Left lung (tissue), 14 donors: ENCODE measurements at places on chromosomes 13 and 19. TPM values are rescaled to one million over a fixed set of nuclear protein-coding genes. Genes with fewer than 3 reads are reported as not detected.

- DNase-seq = no peak
Measured at GRCh38 chr19:8221161-8221560, 12.0 kb downstream of the CERS4 start.

- no peak for DNase-seq
Measured at GRCh38 chr13:44726214-44726613, 150.1 kb upstream of the TSC22D1 start.

- DNase-seq = no peak
Measured at GRCh38 chr13:21075379-21076249, 14.2 kb upstream of the LATS2 start.

DNA sequence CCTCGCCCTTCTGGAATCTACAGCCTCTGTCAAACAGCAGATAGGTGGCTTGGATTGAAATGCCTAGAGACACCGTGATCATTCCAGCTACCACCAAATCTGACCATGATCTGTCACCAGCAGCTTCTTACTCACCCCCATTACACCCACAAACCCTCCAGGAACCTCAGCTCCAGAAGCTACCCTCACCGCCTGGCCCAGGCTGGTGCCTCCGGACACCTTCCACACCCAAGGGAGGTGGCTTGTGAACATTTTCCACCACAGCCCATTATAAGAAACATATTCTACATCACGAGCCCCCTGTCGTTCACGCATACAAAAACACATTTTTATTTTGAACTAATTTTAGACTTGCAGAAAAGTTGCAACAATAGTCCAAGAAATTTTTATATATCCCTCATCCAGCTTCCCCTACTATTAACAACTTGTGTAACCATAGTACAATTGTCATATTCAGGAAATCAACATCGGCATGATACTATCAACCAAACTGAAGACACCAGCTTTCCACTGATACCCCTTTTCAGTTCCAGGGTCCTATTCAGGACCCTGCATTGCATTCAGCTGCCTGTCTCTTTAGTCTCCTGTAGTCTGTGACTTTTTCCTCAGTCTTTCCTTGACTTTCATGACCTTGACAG, 15.4 kb upstream of the UBE2L5 start:
- no peak for DNase-seq

CEACAM7 gene
- not detected for polyA plus RNA-seq
